ENCODE measurements at places on chromosomes 11 and 22.

DNA sequence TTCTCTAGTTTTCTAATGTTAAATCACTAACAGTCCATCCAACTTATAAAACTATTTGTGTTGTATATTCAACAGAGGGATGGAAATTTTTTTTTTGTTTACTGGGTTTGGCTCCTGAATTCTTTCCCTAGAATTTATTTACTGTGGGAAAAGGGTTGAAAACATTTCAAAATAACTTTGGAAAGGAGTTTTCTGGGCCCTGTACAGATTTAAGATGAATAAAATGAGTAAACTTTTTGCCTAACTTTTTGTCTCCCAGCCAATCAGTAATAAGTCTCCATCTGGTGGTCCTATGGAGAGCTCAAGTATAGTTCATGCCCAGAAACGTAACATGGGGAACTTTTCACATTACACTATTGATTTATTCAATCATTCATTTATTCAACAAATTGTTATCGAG, 16.7 kb upstream of the PRSS23 start:
- DNase-seq, result no peak

DNA sequence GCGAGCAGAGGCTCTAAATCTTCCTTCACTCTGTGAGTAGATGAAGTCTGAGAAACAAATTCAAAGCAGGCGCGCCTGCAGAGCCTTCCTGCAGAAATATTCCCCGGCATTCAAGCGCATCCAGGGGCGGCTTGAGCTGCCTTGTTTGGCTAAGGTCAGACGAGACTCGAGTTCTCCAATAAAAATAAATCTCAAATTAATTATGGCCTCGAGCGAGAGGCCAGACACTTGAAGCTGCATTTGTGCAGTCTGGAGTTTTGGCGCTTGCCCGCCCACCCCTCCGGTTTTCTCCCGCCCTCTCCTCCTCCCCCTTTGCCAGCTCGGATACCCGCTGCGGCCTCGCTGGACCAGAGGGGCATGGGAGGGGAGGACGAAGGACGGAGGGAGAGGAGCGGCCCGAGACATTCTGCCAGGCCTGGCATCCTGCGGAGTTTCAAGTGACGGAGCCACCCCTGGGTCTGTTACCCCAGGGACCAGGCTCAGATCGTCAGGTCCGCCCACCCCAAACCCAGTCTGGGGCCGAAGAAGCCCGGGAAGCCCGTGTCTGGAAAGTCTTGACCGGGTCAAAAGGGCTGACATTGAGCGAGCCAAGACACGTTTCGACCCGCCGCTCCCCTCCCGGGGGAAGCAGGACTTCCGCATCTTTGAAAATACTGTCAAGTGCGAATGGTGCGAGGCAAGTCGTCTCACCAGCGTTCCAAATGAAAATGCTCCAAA, 3.8 kb upstream of the FLI1 start:
- DNase-seq, result no peak

GRCh38 chr11:83051760-83052671, 19.7 kb downstream of the RAB30 start:
- DNase-seq, result no peak

DNA sequence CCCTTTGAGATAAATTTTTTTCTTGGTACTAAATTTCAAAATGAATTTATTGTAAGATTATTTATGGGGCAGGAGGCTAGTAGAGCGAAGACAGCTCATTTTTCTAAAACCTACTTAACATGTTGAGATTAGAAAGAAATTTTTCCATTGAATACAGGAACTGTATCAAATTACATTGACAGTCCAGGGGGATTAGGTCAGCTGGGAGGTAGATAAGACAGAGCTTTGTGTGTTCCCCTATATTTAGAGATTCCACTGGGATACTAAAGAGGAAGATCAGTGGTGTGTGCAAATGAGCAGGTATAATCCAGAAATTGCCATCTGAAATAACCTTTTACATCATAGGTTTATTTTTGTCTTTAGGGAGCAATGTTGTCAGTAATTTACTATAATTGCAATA, 32.1 kb downstream of the ENDOD1 start:
- DNase-seq, result no peak

DNA sequence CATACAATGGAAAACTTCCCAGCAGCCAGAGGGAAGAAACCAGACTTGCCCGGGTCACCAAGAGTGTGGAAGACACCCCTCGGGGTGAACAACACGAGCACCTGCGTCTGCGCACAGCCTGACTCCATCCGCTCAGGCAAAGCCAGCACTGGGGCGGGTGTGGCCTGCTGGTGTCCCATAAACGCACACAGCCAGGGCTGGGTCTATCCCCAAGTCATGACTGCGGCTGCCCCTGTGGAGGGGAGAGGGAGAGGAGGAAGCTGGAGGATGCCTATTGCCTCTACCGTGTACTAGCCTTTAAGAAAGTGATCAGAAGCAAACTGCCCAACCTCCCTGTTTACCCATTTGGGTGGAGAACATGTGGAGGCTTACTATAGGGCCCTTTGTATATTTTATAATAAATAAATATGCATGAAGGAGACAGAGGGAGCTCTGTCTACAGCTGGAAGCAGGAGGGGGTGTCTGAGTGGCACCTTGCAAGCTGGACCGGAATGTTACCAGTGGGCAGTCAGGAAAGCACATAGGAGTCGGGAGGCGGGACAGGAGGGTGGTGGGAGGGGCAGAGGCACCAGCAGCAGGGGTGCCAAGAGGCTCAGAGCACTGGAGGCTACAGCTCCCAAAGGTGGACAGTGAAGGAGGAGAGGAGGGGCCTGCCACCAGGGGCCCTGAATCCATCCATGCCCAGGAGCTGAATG, 79.6 kb downstream of the PHF21B start:
- no peak for DNase-seq

- DNase-seq, result peak; percentile 65
Observed at GRCh38 chr22:28702891-28703290, 23.3 kb upstream of the TTC28 start.

- DNase-seq, result peak; percentile 93
Observed at GRCh38 chr11:68839054-68839865, 2.5 kb downstream of the CPT1A start.

DNA sequence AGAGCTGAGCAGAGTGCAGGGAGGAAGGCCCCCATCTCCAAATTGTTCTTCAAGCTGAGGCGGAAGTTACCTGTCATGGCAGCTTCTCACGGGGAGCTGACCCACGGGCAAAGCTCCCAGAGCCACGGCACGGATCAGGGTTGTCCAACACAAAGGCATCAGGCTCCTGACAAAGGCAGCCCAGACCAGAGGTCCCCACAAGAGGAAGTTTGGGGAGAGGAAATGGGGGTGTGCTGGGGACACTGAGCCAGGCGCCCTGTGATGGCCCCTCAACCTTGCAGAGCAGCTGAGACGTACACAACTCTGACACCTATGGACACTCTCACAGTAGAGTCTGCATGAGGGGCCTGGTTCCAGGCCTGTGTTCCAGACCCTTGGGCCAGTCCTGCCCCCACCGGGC, 95.6 kb downstream of the CTTN start:
- DNase-seq, result no peak

- no peak for DNase-seq
Observed at GRCh38 chr11:103875855-103876510, 160.5 kb upstream of the DDI1 start.

- DNase-seq, result no peak
Observed at GRCh38 chr11:117921893-117922292, 7.3 kb downstream of the TMPRSS13 start.

DNA sequence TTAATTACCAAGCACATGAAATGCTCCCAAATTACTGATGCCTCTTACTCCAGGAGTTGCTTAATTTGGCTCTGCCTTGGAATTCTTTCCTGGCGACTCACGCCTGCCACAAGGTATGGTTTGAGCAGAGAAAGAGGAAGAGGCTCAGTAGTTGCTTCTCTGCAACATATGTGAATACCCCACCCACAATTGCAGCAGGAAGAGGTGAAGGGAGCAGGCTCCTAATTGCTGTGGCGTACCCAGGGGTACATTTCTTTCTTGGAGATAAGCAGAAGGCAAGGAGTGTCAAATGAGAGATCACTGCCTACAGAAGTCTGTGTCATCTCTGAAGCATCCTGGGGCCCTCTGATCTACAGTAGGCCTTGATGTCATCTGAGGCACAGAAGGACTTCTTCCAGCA, 10.6 kb upstream of the NNMT start:
- no peak for DNase-seq

DNA sequence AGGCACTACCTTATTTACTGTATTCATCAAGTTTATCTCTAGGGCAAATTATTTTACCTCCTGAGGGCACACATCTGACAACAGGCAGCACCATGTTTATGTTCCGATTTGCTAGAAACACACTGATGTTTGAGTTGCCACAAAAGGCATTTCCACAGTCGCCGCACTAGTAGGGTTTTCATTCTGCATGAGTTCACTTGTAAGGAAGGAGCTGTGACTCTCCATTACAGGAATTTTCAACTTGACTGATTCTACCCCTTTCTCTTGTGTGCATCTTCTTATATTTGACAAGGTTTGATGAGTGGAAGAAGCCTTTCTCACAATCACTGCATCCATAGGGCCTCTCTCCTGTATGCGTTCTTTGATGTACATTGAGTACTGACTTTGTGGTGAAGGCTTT, 455.9 kb upstream of the CNTN5 start:
- no peak for DNase-seq

DNA sequence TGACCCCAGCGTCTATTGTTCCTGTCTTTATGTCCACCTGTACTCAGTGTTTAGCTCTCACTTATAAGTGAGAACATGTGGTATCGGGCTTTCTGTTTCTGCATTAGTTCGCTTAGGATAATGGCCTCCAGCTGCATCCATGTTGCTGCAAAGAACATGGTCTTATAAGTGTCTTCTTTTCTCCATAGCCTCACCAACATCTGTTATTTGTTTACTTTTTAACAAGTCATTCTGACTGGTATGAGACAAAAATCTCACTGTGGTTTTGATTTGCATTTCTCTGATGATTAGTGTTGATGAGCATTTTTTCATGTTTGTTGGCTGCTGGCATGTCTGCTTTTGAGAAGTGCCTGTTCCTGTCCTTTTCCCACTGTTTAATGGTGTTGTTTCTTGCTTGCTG, 21.7 kb upstream of the SLN start:
- no peak for DNase-seq

DNA sequence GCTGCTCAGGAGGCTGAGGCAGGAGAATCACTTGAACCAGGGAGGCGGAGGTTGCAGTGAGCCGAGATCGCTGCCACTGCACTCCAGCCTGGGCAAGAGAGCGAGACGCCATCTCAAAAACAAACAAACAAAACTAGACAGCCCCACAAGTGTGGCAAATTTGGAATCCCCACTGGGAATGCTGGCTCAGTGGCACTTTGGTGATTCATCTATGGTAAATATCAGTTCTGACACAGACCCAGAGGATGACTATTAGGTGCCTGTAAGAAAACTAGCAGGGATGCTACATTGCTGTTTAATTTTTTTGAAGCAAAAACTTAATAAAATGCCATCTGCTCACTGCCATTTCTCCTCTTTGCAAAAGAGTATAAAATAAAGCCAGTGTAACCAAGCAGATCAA, 107.9 kb downstream of the NAT10 start:
- no peak for DNase-seq

GRCh38 chr11:62602141-62603071, 741 bp upstream of the MTA2 start:
- DNase-seq, result no peak

GRCh38 chr11:87256694-87257340, 219.1 kb downstream of the TMEM135 start:
- DNase-seq, result no peak

DNA sequence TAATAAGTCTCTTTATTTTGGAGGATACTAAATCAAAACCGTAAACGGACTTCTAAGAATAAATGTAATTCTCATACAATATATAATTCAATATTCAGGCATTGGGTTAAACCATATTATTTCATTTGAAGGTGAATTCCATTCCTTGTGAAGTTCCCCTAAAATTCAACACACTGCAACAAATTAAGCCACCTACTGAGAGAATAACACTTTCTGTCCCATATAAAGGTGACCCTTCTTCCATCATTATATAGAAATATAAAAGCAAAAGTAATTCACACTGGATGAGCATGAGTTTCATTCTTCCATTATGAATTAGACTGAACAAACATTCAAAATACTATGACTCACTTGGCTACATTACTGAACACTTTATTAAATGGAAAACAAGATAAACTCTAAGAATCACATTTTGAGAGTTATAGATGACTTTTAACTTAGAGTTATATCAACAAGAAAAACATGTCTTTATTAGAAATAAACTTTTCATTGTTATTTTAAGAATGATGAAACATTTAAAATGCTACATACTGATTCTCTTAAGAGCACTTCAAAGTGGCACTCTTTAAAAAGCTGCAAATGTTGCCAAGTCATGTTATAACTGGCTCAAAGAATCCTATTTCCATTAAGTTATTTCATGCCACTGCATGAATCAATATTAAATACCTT, 2.8 kb downstream of the SESN3 start:
- no peak for DNase-seq

DNA sequence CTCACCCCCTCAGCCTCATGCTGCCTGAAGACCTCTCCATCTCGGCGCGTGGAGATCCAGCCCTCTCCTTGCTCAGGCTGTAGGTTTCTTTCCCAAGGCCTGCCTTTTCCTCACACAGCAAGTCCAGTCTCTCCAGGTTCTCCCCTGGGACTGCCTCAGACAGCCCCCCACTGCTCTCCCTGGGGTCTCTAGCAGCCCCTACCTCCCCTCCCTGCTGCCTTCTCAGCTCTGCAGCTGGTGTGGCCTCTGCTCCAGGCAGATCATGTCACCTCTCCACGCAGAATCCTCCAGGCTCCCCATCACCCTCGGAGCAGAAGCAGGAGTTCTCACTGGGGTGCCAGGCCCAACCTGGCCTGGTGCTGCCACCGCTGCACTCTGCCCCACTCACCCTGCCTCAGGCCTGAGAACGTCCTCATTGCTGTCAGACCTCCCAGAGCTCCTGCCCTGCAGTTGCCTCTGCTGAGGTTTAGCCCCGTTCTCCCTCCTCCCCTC, 15.2 kb downstream of the SMARCB1 start:
- no peak for DNase-seq

GRCh38 chr11:118610225-118610772, 2.9 kb downstream of the PHLDB1 start:
- DNase-seq, result no peak

GRCh38 chr11:2775626-2776350, 76.0 kb upstream of the KCNQ1OT1 start:
- no peak for DNase-seq

- no peak for DNase-seq
Observed at GRCh38 chr11:20594274-20595061, 4.9 kb upstream of the SLC6A5 start.

DNA sequence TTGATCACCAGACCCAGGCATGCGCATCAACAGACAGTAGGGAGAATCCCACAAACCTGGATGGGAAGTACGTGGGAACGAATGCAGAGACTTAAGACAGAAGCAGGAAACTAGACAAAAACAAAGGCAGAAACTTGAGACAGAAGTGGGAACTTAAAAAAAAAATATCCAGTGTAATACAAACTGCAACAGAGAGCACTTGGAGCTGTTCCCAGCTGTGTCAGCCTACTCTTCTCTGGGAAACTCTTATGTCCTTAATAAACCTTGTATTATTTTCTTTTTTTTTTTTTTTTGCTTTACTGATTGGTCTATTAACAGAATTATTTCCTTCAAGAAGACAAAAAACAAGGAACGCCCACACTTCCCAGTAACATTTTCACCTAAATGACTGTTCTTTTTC, 1818.1 kb upstream of the RAG2 start:
- DNase-seq, result no peak

- no peak for DNase-seq
Observed at GRCh38 chr22:36206255-36206654, 4.6 kb upstream of the APOL4 start.

- no peak for DNase-seq
Observed at GRCh38 chr22:23102002-23102655, 31.8 kb downstream of the GNAZ start.
